Bone marrow (tissue), 2 donors: ENCODE measurements at places on chromosomes 7 and 10.

- DNase-seq: no peak
Observed at GRCh38 chr7:63925262-63925625, 73.4 kb upstream of the ZNF722 start.

- DNase-seq: no peak
Observed at GRCh38 chr7:34337163-34337562, 320.9 kb upstream of the NPSR1 start.

DNA sequence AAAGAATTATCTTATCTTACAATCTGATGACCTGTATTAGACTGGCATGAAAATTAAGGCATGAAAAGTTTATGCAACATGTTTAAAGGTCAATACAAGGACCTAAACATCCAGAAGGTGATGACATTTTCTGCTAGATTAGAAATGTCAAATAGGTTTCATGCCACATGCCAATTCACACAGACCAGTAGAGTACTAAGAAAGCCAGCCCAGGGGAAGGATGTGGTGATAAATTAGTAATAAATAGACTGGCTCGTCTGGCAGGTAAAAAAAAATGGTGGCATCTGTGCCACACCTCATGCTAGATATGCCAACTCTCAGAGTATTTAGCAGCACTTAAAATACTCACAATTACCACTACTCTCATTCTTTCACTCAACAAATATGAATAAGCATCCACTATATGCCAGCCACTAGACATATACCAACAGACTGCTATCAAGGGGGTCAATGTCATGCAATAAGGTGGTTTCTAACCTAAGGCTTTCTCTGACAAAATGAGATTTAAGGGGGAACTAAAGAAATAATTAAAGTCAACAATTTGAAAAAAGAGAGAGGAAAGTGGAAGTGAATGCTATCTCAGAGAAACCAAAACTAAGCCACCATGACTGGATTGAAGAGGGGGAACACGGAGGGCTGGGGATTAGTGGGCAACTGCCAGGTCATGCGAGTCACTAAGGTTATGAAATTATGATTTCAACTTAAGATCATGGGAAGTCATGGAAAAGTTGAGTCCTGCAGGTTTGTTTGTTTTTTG is 83.5 kb downstream of the SGMS1 start:
- DNase-seq: peak; percentile 52

DNA sequence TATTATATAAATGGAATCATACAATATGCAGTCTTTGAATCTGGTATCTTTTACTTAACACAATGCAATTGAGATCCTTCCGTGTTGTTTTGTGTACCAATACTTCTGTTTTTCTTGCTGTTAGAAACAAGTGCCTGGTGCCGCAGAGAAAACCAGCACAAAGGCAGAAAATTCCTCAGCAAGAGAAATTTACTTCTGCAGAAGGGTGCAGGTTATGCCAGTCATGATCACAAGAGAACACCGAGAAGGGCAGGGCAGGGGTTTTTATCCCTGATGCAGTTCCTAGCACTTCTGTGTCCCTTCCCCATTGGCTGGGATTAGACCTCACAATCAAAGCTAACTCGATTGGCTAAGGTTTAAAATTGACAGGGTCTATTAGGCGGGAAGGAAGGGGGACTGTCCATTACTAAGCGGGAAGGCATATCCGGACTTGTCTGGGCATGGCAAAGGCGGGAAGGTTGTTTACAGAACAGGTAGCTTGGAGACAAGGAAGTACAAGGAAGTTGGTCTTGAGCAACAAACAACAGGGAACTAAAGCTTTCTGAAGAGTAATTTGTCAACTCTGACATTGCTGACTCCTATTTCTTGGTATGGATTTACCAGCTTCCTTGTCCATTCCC is 2.4 kb upstream of the ZNF33B start:
- DNase-seq: no peak

DNA sequence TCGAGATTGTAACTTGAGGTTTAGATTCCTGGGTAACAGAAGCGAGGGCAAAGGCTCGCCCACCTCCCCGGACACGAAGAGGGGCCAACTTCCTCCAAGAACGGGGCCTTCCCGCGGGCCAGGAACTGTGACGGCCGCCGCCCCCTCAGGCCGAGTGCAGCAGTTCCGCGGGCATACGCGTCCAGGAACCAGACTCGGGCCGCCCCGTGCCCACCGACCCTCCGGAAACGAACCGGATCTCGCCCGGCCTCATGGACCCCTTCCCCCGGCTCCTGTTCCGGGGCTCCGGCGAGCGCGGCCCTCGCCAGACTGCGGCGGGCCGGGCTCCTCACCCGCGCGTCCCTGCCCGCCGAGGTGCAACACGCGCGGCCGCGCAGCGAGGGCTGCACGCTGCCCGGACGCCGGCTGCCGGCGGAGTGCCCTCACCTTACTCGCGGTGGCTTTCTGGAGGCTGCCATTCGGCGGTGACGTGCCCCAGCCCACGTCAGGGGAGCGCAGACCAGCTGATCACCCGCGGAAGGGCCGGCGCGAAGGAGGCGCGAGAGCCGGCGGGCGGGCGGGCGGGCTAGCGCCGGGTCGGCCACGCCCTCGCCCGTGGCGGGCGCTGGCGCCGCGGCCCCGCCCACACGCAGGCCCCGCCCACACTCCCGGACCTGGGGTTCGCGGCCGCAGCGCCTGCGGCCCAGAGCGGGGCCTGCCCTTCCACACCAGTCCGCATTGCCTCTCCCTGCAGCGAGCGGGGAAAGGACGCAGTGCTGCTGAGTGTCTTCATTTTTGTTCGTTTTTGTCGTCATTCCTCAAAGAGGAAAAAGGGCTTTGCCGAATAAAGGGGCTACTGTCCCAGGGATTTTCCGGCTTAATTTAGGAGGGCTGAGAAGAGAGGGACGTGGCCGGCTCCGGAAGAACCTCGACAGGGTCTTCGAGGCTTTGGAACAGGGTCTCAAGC is at the start of gene XPNPEP1:
Gene XPNPEP1, minus strand, starts transcription at position 536 of the 946 bp plus-strand sequence. Its CDS starts 78 bp downstream, at position 458.
- DNase-seq: peak; percentile 28
